A549 (cell line): ENCODE measurements at places on chromosomes 13 and 19. TPM values are rescaled to one million over a fixed set of nuclear protein-coding genes. Genes with fewer than 3 reads are reported as not detected.
A peak's percentile ranks its signal among the peaks of the same experiment; 100 is the strongest.

DNA sequence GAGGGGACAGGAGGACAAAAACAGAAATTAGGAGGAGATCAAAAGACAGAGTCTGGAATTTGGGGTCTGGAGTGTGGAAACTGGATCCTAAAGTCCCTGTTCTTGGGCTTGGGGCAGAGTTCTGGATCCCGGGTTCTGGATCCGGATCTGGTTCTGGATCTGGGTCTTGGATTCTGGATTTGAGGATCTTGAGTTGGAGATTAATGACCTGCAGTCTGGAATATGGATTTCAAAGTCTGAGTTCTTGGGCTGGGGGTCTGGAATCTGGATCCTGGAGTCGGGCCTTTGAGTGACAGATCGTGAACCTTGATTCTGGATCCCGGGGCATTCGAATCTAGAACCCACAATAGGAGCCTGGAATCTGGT, 411 bp upstream of the KLK15 start:
- DNase-seq: no peak

- DNase-seq: no peak
Measured at GRCh38 chr13:102484329-102484728, 82.5 kb upstream of the FGF14 start.

DNA sequence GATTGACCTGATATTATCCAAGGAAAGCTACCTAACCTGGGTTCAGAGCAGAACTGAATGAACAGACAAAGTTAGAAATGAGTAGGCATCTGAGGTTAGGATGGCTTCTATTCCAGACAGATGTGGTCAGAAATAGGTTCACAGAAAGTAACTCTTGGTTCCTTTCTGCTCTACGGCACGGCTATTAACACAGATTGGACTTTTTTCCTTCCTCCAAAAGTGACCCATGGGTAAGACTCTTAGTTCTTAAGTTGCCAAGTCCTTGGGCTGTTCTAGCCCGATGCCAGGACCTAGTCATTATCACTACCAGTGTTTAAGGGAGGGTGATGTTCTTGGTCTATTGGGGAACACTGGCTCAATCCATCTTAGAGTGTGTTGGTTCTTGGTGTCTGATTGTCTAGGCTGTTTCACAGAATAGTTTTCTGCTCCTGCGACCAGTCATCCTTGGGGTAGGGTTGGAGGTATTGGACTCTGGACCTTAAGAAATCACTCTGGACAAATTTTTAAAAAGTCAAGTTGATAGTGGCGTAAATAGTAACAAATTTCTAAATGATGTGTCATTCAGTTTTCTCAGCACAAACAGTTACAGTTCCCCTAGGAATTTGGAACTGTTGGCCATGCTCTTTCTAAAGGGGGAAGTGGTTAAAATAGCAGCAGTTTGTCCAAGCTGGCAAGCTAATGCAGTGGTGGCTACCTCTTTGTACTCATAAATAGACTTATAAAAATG, 60.1 kb upstream of the MYCBP2 start:
- DNase-seq: peak; percentile 28

DNA sequence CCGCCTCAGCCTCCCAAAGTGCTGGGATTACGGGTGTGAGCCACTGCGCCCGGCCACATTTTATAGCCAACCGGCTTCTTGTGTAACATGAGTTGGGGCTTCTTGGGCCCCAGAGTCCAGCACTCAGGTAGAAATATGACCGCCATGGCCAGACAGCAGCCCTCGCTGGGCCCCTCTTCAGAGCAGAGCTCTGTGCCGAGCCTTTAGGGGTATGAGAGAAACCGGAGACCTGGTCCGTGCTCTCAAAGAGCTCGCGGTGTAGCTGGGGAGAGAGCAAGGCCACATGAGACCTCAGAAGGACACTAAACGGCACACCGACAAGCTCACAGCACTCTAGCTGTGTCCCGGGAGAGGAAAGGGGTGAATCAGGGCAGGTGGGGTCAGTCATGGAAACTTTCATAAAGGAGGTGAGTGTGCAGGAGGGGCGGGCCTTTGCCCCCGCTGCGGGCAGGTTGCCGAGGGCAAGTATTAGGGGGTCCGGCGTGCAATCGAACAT, 15.8 kb downstream of the ACTN4 start:
- no peak for DNase-seq

FRY gene
- 0.08 TPM in 1 of 3 replicates, not detected in the others for polyA plus RNA-seq

GRCh38 chr19:47240556-47240955, 9.6 kb upstream of the BBC3 start:
- no peak for DNase-seq

GRCh38 chr13:84896128-84896527, 903.1 kb downstream of the SLITRK6 start:
- DNase-seq: peak; percentile 65

DNA sequence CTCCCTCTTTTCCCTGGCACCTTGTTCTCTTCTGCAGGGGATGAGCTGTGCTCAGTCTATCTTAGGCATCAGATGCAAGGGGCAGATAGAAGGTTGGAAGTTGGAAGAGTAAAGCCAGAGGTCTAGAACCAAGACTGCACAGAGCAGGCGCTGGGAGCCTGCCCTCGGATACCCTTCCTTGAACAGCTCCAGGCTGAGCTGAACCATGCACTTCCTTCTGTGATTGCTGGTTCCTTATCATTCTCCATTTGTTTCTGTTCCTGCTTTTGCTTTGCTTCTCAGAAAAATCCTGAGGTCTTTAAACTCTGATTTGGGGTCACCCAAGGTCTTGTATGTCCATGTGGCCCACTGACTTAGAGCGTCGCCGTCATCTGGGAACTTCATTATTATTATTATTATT, 36.3 kb downstream of the ARHGEF18 start:
- DNase-seq: no peak

C3 gene
- polyA plus RNA-seq: 70.9 to 87.8 TPM (median 81.1 TPM) in 3 replicates

- DNase-seq: no peak
Measured at GRCh38 chr19:16303755-16304154, 20.9 kb upstream of the KLF2 start.

ZNF132 gene
- 0.05 to 0.13 TPM (median 0.09 TPM) in 3 replicates for polyA plus RNA-seq

- DNase-seq: peak; percentile 33
Measured at GRCh38 chr19:9793071-9793591, 24.6 kb upstream of the ZNF846 start.

GRCh38 chr13:104204177-104204576, 1138.0 kb upstream of the SLC10A2 start:
- peak; percentile 3 for DNase-seq

GRCh38 chr19:15292140-15292539, 40.2 kb downstream of the BRD4 start:
- no peak for DNase-seq

IGFL3 gene
- 0.44 to 1.1 TPM (median 0.66 TPM) in 3 replicates for polyA plus RNA-seq

- peak; percentile 30 for DNase-seq
Measured at GRCh38 chr13:65063753-65064152, 2166.4 kb downstream of the PCDH9 start.

GRCh38 chr19:41449079-41449864, 6.3 kb downstream of the ERICH4 start:
- DNase-seq: peak; percentile 84

GRCh38 chr13:104491916-104492315, 1425.7 kb upstream of the SLC10A2 start:
- DNase-seq: no peak

CEACAM19 gene
- 7.2 to 10.3 TPM (median 9.7 TPM) in 3 replicates for polyA plus RNA-seq

DNA sequence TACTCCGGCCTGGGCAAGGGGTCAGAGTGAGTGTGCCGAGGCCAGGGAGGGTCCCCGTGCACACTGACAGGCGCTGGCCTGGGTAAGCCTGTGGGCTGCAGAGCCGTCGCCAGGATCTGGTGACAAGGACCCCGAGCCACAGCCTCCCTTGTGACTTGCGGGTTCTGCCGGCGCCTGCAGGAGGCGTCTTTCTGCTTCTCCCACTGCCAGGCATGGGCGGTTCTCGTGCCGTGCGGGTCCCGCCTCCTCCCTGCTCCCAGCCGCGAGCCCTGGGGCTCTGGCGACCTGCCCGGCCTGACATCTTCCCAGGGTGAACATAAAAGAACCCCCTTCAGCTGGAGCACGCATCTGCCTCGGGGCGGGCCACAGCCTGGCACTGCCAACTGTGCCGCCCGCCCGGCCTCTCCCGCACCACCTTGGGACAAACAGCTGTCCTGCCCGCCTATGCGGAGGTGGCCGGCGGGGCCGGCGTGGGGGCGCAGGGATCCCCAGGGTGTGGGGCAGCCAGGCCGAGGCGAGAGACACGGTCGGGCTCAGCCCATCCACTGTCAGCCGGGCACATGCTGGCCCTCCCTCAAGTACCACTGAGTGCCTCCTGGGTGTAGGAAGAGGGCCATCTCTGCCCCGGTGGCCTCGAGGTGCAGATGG, 1.5 kb upstream of the HCN2 start:
- peak; percentile 92 for DNase-seq

DNA sequence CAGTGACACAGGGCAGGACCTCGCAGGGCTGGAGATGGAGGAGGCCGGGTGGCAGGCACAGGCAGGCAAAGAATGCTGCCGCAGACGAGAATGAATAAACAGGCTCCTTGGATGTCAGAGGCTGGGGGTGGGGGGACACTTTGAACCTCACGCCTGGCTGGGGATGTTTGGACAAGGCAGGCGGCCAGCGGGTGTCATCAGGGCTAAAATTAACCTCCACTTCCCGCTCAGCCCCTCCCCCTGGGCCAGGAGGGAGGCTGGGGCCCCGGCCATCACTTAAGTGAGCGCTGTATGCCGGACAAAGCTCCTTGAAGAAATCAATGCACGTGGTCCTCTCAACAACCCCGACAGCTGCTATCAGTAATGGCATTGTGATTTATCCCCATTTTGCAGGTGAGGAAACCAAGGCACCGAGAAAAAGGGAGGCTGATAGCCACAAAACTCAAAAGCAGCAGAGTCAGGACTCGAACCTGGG, 10.3 kb upstream of the FUT5 start:
- no peak for DNase-seq

- DNase-seq: peak; percentile 64
Measured at GRCh38 chr19:29263305-29264135, 50.6 kb upstream of the UQCRFS1 start.

DNA sequence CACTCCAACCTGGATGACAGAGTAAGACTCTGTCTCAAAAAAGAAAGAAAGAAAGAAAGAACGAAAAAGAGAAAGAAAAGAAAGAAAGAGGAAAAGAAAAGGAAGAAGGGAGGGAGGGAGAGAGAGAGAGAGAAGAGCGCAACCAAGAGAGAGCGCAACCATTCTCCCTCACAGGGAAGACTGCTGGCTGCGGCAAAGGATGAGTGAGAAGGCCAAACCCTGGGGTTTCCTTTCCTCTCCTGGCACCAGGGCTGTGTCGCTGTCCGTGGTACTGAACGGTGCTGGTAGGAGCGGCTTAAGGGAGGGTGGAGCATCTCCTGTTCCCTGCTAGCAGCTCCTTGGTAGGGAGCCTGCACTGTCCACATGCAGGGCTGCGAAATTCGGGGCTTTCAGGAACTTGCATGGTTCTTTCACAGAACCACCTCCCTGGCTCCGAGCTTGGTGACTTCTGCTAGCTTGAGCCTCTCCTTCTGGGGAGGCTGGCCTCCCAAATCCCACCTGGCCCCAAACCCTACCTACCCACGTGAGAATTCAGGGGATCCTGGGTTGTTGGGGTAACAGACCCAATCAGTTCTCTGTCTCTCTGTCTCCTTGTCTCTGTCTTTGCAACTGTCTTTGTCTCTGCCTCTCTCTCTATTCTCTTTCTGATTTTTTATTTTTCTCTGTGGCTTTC, 51.1 kb upstream of the ZNRF4 start:
- DNase-seq: peak; percentile 79

GRCh38 chr13:25046274-25046984, 49.5 kb upstream of the PABPC3 start:
- DNase-seq: no peak

- no peak for DNase-seq
Measured at GRCh38 chr19:31610018-31610417, 260.8 kb upstream of the TSHZ3 start.

APLP1 gene
- 52.1 to 54.8 TPM (median 54.7 TPM) in 3 replicates for polyA plus RNA-seq

DNA sequence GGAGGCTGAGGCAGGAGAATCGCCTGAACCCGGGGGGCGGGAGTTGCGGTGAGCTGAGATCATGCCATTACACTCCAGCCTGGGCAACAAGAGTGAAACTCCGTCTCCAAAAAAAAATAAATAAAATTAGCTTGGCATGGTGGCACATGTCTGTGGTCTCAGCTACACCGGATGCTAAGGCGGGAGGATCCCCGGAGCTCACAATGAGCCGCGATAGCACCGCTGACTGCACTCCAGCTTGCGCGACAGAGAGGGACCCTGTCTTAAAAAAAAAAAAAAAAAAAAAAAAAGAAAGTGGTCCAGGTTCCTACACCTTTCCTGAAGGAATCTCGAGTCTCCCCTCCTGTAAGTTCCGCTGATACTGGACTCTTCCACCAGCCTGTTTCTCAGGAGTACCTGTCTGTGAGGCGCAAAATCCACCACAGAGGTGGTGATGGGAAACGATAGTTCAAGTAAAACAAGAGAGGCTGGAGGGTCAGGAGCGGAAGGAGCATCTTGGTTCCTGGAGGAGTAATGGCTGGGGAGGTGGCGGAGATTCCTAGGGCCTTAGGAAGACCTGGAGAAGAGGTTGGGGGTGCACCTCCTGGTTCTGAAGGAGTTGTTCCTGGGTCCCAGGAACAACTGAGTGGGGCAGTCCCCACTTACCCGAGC, 471 bp downstream of the FUT1 start:
- DNase-seq: no peak

DNA sequence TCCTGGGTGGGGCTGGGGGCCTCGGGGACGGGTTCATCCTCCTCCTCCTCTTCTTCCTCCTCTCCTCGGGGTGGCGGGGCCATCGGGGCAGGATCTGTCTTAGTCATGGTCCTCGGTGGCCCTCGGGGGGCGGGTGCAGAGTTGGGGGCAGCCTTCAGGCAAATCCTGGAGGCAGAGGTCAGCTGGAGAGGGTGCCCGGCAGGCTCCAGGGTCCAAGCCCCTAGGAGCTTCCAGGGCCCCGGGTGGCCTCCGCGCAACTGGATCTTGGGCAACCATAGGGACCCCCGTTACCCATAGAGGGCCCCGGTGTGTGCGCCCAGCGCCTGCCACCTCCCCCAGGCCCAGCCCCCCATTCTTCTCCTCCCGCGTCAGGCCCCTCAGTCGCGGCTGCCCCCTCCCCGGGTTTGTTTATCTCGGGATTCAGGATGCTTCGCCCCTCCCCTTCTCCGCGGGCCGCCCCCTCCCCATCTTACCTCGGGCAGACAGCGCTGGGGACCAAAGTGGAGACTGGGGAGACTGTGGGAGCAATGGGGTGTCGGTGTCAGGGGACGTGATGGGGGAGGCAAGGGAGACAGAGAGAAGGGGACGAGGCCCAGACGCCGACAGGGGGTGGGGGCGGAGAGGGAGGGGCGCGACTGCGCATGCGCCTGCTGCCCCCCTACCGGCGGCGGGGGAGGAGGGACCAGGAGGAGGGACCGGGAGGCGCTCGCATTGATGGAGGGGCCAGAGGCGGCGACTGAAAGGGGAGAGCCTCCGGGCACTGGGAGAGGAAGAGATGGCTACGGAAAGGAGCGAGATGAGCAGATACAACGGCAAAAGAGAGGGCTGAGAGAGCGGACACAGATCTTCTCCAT, at the start of gene CLIP3:
Gene CLIP3, minus strand, starts transcription at position 623 of the 854 bp plus-strand sequence. Its CDS starts 516 bp downstream, at position 107.
- DNase-seq: no peak

- peak; percentile 69 for DNase-seq
Measured at GRCh38 chr19:41997121-41997850, 3.3 kb upstream of the ATP1A3 start.
